ENCODE measurements at places on chromosomes 12 and 14.

- peak; percentile 34 for DNase-seq
These were observed 10.1 kb downstream of the NUDT4 start for GRCh38 chr12:93387780-93388179.

GRCh38 chr14:55758796-55759195 lies 178.8 kb downstream of the KTN1 start:
- DNase-seq = no peak

- no peak for DNase-seq
These were observed 1.1 kb downstream of the SAV1 start for GRCh38 chr14:50666772-50667683.

DNA sequence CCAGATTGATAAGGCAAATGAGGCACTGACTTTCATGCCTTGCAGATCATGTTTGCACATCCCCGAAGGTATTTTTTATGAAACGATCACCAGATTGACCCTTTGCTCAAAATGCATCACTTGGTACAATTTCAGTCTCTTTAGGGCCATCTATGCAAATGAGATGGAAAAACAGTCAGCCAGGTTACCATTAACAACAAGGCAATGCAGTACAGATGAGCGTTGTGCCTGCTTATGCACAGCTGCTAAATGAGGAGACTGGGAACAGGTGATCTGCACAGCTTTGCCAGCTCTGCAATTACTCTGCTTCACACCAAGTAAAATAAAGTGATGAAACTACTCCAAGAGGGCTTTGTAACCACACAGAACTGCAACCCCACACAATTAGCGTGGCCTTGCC lies 26.1 kb upstream of the PLEKHG7 start:
- DNase-seq = no peak

- no peak for DNase-seq
These were observed 34.9 kb downstream of the PLEKHD1 start for GRCh38 chr14:69519204-69520100.

DNA sequence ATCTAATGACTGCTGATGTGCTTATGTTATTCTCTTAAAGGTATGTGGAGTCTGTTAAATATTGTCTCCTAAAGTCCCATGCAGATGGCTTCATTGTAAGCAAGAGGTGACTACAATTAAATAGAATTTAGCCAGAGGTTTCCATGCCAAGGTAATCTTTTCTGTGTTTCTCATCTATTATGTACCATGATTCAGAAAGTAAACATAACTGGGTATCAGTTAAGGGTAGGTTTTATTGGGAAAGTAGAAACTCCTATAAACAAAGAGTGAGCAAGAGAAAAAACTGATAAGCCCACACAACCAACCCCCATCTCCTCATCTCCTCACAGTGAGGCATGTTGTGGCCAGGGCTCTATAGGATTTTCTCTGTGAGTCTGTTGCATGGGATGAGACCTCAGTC lies 611.7 kb downstream of the SNAPC1 start:
- no peak for DNase-seq

GRCh38 chr12:57087691-57088353 lies 1.1 kb upstream of the NAB2 start:
- peak; percentile 77 for DNase-seq

Data from stimulated activated CD4-positive, alpha-beta T cell treated with anti-CD3 and anti-CD28 coated beads, Interleukin-2, amount 100 ng/mL, for 48 hours (primary cell).